ENCODE measurements at places on chromosomes 12 and 14.

DNA sequence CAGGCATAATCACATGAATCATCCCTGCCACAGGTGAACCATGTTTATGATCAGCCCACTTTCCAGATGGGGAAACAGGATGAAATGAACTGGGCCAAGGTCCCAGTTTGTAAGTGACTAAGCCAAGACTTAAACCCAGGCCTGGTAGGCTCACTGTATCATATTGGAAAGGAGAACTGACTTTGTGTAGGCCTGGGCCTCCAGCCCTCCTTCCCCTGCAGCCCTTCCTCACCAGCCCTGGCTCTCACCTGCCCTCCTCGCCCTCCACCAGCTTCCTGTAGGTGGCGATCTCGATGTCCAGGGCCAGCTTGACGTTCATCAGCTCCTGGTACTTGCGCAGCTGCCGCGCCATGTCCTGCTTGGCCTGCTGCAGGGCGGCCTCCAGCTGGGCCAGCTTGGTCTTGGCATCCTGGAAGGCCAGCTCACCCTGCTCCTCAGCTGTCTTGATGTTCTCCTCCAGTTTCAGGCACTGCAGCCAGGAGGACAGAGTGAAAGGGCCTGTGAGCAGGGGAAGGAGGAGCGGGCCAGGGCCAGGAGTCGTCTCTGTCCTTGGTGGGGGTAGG lies 19.8 kb downstream of the KRT80 start:
- peak; percentile 45 for DNase-seq

DNA sequence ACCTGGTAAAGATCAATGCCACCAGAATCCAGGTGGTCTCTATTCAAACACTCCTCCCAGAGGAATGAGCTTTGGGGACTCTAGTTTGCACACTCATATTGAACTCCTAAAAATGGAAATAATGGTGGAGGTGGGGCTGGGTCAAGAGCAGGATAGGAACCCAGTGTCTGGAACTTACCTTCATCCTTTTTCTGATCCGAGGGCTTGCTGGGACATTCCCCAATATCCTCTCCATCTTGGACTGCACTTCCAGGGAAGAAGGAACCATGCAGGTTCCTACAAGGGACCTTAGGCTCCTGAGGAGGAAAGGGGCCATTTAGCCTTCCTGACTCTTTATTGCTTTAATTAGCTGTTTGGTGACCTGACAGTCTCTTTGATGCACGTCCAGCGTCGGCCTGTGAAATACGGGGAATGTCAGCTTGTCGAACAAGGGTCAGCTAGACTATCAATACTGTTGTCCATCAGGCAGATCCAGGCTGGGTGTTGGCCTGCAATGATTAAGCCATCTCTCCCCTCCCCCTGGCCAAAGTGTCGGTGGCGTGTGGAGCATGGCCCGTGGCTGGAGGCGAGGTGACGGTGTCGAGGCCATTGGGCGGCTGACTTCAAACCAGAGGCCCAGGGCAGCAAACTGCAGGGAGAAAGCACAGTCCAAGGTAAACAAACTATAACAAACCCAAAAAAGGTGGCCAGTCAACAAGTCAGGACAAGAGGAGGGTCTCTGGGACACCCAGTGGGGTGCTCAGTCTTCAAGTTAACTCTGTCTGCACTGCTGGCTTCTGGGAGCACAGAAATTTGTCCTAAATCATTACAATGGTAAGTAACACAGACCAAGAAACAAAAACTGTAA lies 405.2 kb upstream of the TBX3 start:
- DNase-seq: no peak

DNA sequence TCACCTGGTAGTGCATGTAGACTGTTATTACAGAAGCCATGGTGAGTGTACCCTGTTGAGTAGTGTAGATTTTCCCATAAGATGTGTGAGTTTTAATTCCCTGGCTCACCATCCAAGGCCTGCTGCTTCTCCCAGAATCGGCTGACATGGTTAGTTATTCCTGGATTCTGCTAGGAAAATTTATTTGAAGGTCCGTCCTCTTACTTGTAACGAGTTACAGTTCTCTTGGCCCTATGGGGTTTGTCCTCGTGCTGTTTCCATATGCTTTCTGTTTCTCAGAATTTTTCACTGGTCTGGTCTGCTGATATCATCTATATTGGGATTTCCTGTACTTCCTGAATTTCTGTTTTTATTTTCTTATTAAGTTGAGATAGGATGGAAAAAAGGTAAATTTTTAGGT lies 423.3 kb upstream of the RGS6 start:
- DNase-seq: no peak

DNA sequence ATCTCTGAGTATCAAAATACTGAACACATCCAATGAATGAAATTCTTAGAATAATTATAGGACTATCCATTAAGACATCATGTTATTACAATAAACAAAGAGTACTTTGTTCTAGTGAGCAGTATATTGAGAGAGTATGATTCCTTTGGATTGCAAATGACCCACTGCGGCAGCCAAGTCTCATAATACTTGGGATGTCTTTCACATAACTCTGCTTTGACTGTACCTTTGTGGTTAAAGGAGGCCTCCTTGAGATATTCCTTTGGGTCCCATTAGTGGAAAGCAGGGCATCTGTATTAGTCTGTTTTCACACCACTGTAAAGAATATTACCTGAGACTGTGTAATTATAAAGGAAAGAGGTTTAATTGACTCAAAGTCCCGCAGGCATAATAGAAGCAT lies 593.8 kb downstream of the TRHDE start:
- DNase-seq: no peak

GRCh38 chr14:102873131-102873530 lies 49.3 kb upstream of the AMN start:
- no peak for DNase-seq

DNA sequence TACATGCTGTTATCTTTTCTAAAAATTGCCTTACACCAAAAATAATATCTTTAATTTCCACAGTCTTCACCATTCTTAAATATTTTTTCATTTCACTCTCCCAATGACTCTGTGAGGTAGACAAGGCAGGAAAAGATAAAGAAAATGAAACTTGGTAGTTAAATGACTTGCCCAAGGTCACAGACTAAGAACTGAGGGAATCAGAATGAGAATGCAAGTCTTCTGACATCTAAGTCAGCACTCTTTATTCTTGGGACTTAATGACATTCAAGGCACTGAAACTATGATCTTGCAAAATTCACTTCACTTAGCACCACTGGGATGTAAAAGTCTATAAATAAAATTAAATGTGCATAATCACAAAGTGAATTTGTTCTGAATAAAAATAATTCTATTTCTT lies 104.5 kb downstream of the SLC2A13 start:
- DNase-seq: no peak

DNA sequence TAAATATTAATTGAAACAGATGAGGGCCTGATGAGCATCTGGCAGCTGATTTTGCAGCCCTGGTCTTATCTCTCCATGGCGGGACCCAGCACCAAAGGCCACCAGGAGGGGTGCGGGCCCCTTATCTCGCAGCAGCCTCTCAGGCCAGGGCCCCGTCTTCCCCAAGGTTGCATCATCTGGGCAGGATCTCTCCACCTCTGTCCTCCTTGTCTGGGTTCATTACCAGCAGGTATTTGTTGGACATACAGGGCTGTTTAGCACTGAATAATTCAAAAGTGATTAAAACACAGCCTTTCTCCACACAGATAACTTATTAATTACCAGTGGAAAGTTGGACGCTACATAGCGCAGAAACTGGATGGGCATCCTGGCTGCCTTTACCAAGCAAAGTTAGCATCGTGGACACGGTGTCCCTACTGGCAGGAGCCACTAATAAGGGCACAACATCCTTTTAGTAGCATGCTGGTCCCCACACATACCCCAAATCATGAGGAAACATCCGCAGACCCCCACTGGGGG lies 25.8 kb downstream of the TMEM120B start:
- no peak for DNase-seq

GRCh38 chr12:94570161-94570560 lies 80.2 kb downstream of the TMCC3 start:
- DNase-seq: no peak

DNA sequence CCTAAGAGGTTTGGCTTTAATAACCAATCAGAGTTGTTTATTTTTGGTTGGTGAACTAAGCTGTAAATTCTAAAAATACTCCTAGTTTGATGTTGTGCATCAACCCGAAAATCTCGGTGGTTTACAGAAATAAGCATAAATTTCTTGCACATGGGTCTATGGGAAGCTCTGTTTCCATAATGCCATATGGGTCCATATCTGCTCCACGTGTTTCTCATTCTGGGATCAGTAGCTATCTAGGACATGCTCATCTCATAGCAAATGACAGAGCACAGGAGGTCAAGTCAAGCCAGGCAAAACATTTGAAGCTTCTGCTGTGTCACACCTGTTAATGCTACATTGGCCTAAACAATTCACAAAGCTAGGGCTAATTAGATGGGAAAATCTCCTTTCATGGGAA lies 23.1 kb downstream of the NUP37 start:
- DNase-seq: no peak

GRCh38 chr12:95231190-95231589 lies 13.6 kb downstream of the VEZT start:
- DNase-seq: no peak

GRCh38 chr12:114945351-114945750 lies 261.4 kb upstream of the TBX3 start:
- DNase-seq: no peak

DNA sequence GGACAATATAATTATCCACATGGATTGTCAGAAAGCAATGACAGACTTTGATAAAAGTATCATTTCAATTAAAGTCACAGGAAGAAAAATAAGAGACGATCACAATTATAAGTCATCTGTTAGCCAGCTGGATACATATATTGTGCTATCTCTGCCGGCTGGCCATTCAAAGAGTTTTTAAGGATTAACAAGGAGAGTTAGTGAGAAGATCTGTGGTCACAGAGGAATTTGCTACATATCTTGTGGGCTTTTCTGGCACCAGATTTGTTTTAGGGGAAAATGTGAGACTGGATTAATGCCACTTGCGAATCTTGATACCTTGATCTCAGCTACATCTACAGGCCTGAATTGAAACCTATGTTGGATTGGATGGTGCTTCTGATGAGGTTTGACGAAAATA lies 90.9 kb upstream of the MANSC4 start:
- no peak for DNase-seq

Measured in activated CD4-positive, alpha-beta T cell treated with anti-CD3 and anti-CD28 coated beads, Interleukin-2, amount 50 U/mL, for 48 hours (primary cell).